Muscle of leg (tissue), 16 donors: ENCODE measurements at places on chromosomes 3 and 15.

DNA sequence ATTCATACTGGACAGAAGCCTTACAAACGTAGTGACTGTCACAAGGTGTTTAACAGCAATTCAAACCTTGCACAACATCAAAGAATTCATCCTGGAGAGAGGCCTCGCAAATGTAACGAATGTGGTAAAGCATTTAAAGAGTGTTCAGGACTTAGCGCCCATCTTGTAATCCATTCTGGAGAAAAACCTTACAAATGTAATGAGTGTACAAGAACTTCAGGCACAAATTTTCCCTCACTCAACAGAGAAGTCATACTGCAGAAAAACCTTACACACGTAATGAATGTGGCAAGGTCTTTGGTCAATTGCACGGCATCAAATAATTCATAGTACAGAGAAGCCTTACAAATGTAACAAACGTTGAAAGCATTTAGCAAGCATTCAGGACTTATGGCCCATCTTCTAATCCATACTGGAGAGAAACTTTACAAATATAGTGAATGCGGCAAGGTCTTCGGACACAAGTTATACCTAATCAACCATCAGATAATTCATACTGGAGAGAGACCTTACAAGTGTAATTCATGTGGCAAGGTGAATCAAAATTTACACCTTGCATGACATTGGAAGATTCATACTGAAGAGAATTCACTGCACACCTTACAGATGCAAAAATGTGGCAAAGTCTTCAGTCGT, 27.5 kb downstream of the SPCS1 start:
- no peak for DNase-seq

DNA sequence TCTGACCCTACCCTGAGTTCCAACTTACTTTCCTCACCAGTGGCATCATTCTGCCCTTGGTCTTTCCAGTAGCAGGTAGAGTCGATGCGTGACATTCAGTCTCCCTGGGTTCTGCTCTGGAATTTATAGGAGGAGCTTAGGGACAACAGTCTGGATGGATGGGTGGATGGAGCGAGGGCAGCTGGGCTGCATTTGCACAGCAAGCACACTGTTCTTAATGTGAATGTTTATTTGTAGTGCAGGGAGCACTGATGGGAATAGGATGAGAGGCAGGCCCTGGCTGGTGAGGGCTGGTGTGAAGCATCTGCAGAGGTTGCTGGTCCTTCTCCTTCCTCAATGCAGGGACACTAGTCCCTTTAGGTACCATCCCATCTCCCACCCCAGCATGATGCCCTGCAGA, 176.2 kb downstream of the EPHB1 start:
- no peak for DNase-seq

DNA sequence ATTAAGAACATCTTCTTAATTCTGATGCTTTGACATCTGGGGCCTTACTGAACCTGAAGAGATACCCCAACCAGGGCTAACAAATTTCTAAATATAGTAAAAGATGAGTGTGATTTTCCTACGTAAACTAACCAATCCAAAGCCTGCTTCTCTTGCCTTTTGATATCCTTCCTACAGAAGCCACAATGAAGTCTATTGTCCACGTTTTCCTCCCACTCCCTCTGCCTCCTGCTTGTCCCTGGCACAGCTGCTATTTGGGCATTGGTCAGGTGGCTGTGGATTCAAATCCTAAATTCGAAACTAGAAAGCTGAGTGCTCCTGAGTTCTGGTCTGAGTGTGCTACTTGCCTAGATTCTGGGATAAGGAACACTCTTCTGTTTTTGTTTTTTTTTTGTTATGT, 17.4 kb upstream of the MKRN3 start:
- DNase-seq: no peak

DNA sequence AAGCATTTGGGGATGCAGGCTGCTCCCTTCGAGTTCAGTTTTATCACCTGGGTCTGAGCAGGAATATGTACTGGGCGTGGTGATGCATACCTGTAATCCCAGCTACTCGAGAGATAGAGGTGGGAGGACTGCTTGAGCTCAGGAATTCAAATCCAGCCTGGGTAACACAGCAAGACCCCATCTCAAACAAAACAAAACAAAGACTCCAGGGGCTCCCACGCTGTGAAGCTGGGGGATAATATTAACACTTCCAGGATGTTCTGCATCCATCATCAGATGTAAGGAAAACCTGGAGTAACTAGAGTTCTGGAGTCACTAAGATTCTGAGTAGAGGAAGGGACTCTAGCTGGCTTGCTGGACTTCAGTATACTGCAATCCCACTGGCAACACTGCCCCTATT, 40.6 kb downstream of the LYZL4 start:
- no peak for DNase-seq

- no peak for DNase-seq
Measured at GRCh38 chr3:150311156-150311555, 96.9 kb upstream of the TSC22D2 start.

- no peak for DNase-seq
Measured at GRCh38 chr3:194606941-194607340, 26.3 kb downstream of the TMEM44 start.
